ENCODE measurements at places on chromosomes 3 and 15.

DNA sequence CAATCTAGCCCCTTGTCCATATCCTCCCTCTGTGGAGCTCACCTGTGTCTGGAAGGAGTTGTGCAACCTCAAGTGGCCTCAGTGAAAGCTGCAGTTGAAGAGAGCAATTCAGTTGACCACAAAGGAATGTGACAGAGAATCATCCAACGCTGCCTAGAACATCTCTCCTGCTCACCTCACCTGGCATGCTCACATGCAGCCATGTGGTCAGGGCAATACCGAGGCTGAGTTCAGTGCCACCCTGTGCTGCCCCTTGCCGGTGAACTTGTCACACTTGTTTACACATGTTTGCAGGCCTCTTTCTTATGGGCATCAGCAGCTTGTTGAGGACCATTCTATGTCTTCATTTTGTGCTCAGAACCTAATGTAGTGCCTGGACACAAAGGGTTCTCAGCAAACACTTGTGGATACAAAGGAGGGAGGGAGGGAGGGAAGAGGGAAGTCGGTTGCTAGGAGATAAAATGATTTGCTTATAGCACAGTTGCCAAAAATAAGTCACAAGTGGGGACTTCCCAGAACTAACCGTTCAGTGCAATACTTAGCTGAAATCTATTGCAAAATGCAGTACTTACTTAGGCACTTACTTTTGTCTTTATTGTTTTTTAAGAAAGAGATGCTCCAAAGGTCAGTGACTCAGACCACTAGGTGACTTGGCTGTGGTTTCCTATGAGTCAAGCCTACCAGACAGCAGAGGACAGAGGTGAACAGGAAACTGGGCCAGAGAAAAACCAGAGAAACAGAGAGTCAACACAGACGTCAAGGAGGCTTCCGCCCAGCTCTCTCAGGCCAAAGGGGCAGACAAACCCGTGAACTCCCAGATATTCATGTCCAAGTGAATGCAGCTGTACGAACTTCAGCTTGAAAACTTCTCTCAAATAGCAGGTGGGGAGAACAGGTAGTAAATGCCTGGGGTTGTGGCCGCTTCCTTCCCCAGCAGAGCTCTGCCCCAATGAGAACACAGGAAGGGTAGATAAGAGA lies 227.8 kb upstream of the CTNNB1 start:
- peak; percentile 20 for DNase-seq

DNA sequence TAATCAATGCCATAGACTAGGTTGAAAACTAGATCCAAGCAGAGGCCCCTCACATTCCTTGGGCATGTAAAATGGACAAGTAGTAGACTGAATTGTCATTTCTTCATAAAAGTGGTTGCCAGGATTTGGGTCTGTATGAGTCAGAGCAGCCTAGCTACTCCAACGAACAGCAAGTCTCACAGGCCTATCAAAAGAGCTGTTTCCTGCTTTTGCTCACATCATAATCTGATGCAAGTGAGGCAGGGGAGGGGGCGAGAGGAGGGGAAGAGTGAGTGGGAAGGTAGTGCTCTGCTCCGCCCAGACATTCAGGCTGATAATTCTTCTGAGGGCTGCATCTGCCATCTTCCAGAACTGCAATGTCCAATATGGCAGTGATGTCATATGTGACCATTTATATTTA lies 228.9 kb upstream of the PRICKLE2 start:
- DNase-seq = peak; percentile 15

DNA sequence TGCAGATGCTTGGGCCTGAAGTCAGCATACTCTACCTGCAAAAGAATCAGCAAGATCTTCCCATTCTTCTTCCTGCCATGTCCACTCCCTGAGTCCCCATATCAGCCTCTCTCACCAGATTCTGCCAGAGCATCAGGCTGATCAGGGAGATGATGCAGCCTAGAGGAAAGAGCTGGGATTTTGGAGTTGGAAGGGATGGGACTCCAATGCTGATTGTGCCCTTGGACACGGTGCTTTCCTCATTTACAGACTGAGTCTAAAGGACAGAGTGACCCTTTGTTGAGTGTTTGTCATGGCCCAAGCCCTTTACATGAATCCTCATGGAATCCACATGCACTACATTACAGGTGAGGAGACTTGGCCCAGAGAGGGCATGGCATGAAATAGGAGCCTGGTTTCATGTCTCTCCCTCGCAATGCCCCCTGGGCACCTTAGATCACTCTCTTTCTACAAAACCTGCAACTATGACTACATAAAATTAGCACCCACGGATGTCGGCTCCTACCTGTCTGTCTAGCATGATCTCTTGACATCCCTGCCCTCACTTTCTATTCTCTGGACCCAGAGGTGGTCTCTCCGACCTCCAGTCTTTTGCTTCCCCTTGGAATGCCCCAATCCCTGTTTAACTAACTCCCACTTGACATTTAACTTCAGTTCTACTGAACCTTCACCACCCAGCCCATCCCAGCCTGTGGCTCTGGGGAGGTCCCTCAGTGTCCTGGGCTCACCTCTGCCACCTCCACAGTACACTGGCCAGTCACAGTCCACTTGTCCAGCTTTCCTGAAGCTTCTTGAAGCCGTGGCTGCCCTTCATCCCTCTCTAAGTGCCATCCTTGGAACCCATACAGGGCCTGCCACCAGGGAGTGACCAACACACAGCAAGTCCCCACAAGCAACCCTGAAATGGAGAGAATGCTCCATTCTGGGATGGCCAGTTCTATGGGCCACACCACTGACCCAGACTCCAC lies 173.5 kb downstream of the ABHD5 start:
- no peak for DNase-seq

GRCh38 chr3:36992806-36993325 lies at the start of gene EPM2AIP1:
Gene EPM2AIP1, minus strand, starts transcription at chr3:36993131. Its CDS starts 54 bp downstream, at chr3:36993077.
- no peak for DNase-seq

- DNase-seq = peak; percentile 79
These were observed 256.2 kb upstream of the IL12A start for GRCh38 chr3:159732172-159733111.

DNA sequence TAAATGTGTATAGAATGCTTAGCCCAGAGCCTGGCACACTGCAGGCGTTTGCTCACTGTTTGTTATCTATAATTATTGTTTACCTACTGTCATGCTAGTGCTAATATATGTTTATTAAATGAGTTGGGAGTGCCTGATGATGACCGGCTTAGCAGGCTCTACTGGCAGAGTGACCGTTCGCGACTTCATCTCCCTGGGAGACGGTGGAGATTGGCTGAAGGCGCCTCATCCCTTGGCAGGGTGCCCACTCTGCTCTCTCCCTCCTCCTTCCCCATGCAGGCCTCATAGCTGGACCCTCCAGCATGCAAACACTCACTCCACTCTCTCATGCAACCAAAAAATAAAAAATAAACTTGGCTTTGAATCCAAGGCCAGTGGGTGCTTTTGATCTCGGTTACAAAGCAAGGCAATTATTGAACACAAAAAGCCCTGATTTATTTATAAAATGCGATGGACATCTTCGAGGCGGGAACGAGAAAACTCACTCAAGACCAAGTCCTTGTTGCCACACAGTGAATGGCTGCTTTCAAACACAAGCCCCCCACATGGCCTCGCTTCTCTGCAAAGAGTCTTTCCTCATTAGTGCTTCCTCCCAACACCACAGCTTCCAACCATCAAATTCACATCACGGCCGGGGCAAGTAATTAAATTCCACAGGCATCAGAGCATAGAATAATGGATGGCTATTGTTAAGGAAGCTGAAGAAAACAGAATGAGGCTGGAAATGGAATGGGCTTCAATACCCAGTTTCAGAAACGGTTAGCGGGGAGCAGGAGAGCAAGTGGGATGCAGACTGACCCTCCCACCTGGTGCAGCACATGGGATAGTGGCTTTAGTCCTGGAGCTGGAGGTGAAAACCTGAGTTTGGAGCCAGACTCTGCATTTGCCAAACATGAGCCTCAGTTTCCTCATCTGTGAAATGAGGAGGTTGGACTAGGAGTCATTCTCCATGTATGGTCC lies 135.7 kb upstream of the RAD18 start:
- no peak for DNase-seq

Data from ELF-1 (cell line).